NCI-H1092 (cell line): ENCODE measurements at places on chromosomes 2 and 18.

DNA sequence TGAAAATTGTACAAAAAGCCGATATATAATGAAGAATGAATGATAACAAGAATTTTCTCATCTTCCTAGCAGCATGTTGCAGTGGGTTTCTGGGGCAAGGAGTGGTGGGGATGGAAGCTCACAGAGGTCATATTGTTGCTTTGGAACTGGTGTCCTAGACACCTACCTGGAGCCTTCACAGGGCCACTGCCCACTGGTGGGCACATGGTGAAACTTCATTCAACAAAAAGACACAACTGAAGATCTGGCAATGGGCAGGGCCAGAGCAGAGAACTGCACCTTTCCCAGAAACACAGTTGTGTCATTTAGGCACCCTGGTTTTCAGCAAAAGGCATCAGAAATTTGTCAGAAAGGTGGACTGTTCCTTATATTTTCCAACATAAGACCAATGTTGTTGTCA, 115.3 kb downstream of the FHOD3 start:
- DNase-seq: no peak

GRCh38 chr18:74836296-74837139, 238.8 kb downstream of the ZNF407 start:
- peak; percentile 84 for DNase-seq

DNA sequence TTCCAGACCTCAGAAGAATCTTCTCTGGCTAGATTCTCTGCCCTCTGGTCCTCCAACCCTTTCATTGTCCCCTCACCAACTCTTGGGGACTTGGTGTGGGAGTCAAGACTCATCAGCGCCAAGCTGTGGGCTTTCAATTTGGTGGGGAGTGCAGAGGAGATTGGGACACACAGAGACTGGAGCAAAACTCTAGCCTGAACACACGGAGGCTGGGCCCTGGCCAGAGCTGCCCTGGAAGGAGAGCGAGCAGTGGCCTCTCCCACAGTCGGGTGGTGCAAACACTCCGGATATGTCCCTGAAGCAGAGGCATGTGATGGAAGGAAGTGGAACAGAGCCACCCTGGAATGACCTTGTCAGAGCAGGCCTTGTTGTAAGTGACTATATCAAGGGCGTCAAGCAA, 8.7 kb upstream of the SOX11 start:
- no peak for DNase-seq

DNA sequence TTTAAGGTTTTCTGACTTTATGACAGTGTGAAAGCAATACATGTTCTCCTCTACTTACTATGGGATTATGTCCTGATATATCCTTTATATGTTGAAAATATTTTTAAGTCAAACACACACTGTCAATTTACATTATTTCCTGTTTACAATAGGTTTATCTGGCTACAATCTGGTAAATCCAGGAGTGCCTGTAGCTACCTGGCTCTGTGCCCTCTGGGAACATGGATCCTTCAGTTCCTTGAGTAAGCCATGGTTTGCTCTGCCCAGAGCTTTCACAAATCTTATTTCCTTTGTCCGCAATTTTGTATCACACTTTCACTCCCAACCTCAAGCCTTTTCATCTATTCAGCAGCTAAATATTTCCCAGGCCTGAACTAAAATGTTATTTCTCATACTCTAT, 1582.2 kb upstream of the NXPH2 start:
- DNase-seq: no peak

- peak; percentile 20 for DNase-seq
Measured at GRCh38 chr2:109162999-109163398, 34.0 kb downstream of the SH3RF3 start.

DNA sequence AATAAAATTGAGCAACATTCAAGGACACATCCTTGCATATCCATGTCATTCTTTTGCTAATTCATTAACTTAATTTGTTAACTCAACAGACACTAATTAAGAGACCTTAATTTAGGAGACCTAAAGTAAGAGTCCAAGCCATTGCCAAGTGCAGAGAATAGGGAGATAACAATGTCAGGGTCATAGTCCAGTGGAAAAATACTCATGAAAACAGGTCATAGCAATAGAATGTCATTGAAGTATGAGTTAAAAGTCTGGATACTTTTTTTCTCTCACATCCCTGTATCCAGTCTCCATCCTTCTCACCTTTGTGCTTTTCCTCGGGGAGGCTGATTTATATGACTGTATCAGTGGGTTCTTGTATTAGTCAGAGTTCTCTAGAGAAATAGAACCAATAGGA, 26.6 kb upstream of the DPP4 start:
- DNase-seq: no peak

DNA sequence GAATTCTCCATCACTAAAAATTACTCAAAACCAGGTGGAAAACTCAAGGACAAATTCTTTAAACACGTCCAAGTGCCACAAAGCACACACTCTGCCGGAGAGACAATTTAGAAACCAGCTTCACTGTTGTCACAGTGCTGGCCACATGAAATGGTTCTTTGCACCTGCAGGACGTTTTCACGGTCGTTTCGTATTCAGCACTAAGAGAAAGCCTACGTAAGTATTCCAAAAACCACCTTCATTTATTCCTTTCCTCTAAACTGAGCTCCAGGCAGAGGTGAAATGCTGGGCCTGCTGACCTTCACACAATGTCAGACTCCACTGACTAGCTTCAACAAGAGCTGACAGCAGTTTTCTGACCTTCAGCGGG, 680 bp downstream of the ATP5F1A start:
- no peak for DNase-seq

DNA sequence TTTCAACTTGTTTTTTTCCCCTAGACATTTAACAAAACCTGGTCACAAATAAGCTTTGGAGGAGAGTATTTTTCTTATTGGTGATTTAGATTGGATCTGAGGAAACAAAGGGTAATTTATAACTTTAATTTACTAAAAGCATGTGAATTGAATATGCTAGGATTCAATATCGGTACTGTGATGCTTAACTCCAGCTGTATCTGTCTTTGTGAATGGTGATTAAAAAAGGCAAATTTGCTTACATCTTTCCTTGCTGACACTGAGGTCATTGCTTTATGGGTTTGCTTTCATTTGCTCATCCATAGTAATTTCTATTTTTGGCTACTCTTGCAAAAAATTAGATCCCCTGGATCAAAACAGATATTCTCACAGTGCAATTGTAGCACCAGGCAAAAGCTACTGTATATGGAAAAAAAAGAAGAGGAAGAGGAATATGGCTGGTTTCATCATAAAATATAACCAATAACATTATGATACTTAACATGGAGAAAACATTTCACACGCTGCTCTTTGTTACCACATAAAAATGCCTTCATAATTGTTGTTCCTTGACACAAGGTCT, 832.0 kb upstream of the ZEB2 start:
- no peak for DNase-seq

DNA sequence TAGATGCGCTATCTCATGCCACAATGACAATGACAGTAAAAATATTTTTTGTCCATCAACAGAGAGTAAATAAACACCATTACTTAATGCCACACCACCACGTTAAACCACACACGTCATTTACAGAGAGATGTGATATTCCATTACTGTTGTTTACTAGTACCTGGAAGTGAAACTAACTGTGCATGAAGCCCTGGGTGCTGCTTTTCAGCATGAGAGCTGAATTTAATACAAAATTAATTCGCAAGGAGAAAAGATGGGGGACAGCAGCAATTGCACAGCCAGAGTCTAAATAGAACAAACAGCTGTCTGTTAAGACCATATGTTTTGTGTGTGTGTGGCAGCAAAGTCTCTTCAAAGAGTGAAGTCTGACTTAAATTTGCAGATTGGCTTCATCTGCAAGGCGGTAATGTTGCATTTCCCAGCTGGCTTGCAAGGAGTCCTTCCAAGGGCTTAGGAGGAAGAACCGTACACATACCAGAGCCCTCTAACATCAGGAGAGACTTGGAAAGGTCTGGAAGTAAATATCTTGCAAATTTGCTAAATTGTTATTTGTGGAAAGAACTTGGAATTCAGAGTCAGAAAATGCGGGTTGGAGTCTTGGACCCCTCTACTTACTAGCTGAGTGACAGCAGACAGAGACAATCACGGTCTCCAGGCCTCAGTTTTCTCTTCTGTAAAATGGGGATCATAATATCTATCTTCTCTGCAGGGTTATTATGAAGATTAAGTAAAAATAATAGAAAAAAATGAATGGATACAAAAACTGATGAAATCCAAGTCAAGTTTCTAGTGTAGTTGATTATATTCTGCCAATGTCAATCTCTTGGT, 127.6 kb downstream of the ALPK2 start:
- no peak for DNase-seq

- peak; percentile 1 for DNase-seq
Measured at GRCh38 chr2:154623819-154624218, 74.7 kb upstream of the KCNJ3 start.

GRCh38 chr2:49973917-49974368, 819.6 kb upstream of the FSHR start:
- DNase-seq: peak; percentile 88

DNA sequence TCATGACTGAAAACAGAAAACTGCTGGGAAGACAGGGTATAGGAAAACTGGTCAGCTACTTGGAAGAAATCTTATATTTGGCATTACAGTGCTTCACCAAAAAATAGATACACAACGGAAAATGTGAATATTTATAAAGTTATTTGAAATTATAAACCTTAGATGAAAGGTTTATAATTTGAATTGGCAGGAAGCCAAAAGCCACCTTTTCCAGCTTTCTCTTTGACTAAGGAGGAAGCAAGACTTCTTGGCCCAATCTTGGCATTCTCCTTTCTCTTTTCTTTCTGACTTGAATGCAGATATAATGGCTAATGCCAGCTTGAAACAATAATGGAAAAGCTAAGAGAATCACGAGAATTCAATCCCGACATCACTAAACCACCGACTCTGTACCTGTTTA, 196.5 kb upstream of the PIK3C3 start:
- no peak for DNase-seq

DNA sequence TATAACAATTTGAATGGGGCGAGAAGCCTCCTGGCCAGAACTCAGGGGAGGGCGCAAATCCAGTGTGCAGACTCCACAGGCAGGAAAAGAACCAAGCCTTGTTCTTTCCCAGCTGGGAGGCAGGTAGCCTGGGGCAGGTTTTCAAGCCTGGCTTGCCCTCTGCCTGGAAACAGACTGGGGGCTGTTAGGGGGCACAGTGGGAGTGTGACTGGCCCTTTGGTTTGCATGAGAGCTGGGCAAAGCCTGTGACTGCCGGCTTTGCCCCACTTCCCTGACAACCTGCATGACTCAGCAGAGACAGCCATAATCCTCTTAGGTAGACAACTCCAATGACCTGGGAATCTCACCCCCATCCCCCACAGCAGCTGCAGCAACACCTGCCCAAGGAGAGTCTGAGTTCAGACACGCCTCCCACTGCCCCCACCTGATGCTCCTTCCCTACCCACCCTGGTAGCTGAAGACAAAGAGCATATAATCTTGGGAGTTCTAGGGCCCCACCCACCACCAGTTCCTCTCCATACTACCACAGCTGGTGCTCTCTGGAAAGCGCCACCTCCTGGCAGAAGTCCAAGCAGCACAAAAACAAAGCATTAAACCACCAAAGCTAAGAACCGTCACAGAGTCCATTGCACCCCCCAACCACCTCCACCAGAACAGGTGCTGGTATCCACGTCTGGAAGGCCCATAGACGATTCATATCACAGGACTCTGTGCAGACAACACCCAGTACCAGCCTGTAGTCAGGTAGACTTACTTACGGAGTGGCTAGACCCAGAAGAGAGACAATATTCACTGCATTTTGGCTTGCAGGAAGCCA, 402.5 kb downstream of the STK39 start:
- DNase-seq: no peak

DNA sequence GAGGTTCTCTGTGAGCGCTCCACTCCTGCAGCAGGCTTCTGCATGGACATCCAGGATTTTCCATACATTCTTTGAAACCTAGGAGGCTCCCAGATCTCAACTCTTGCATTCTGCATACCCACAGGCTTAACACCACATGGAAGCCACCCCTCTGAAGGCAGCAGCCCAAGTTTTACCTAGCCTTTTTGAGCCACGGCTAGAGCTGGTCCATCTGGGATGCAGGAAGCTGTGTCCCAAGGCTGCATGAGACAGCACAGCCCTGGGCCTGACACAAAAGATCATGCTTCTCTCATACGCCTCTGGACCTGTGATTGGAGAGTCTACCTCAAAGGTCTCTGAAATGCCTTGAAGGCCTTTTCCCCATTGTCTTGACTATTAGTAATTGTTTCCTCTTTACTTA, 53.6 kb upstream of the RPRM start:
- DNase-seq: no peak

DNA sequence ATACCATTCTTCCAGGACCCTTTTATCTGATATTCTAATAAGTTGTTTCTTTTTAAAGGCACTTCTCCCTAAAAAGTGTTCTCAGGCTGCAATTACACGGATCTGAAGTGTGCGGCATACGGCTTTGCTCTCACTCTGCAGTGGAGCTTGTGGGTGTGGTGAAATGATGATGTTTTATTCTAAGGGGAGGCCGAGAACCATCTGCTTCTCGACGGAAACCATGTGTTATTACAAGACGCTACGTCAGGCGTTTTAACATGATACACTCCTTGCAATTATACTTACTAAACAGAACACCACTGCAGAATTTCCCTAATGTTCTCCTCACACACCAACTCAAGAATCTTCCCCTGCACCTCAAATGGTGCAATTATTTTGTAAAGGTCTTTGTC, 34.9 kb upstream of the CTDP1 start:
- no peak for DNase-seq

GRCh38 chr2:159030674-159031380, 62.4 kb downstream of the TANC1 start:
- no peak for DNase-seq

DNA sequence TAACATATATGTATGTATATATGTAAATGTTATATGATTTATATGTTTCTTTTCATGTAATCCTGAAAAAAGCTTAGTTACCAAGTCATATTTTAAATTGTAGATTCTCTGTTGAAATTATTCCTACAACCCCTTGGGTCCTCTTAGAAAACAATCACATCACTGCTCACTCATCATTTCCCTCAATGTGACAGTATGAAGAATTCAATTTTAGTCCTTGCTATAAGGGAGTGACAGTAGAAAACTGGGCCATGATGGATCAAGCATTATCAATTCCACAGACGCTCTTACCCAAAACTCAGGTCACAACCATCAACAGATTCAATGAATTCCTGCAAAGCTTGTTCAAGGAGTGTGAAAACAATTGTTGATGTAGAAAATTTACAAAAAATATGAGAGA, 1389.5 kb upstream of the ACVR2A start:
- no peak for DNase-seq

DNA sequence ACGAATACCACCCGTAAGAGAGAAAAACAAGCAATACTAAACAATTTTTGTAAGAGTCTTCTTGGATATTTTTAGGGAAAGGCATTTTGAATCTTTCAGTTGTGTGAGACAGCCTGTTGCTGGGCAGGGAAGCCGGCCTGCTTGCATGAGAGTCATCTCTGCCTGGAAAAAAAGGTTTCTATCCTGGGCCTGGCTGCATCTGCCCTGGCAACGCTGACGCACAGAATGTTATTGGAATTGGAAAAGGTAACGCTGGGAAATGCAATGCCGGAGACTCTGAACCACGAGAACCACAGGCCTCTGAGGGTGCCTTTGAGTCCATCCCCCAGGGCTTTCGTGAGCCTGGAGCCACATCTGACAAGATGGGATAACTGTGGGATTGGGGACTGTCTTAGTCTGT, 17.9 kb upstream of the NPAS2 start:
- DNase-seq: no peak

GRCh38 chr18:60563082-60563481, 190.5 kb upstream of the MC4R start:
- DNase-seq: no peak
